ENCODE measurements at places on chromosomes 11 and 22. TPM values are rescaled to one million over a fixed set of nuclear protein-coding genes. Genes with fewer than 3 reads are reported as not detected.

- peaks cover 36% of the 10 kb centered on the region for H3K4me1 ChIP-seq
- no peak overlapping the region for H3K27ac ChIP-seq
- no peaks in the 10 kb centered on the region for H3K27me3 ChIP-seq
Observed at GRCh38 chr11:36148701-36149100, 140.5 kb downstream of the COMMD9 start.

Gene RIBC2
- 2.4 TPM for total RNA-seq

Gene NAA40
- total RNA-seq, result 31.1 TPM

GRCh38 chr11:119316016-119316728 is 758 bp downstream of the MCAM start:
- no peak for DNase-seq
- H3K27ac ChIP-seq, result no peak overlapping the region

- DNase-seq, result no peak
- peaks cover 21% of the 10 kb centered on the region for H3K4me1 ChIP-seq
- H3K27ac ChIP-seq, result no peak overlapping the region
Observed at GRCh38 chr11:73752903-73753302, 8.0 kb downstream of the RAB6A start.

DNA sequence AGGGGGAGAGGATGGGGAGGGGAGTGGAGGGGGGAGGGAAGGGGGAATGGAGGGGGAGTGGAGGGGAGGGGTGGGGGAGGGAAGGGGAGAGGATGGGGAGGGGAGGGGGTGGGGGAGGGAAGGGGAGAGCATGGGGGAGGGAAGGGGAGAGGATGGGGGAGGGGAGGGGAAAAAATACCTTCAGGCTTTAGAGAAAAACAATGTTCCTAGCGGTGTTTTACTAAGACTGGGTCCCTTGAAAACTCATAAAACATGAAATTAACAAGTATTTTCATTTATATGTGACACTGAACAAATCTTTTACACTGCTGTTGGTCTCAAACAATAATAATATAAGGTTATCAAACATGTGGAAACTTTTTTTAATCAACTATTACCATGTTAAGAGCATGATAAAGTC is 42.4 kb downstream of the RSF1 start:
- DNase-seq, result no peak
- peaks cover 10% of the 10 kb centered on the region for H3K36me3 ChIP-seq
- no peaks in the 10 kb centered on the region for H3K27me3 ChIP-seq

DNA sequence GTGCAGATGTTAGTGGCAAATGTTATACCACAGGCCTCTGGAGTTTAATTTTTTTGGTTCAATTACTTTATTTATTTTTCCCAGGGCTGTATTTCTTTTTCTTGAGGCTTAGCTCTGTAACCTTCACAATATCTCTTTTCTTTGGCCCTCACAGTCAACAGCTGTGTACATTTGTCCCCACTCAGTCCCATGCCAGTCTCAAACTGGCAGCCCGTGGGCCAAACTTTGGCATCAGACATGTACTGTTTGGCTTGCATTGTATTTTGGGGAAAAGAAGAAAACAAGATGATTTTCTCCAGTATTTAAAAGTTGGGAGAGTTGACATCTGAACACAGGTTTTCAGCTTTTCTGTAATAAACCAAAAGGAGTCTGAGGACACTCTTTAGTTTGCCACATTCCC is 87.1 kb downstream of the PRR5L start:
- no peak for DNase-seq
- H3K4me1 ChIP-seq, result 0 out of 2 replicates have a peak, but pooled peaks cover 2% of the 10 kb centered on the region
- H3K4me3 ChIP-seq, result no peak overlapping the region
- H3K27me3 ChIP-seq, result peaks cover 23% of the 10 kb centered on the region
- H3K36me3 ChIP-seq, result no peaks in the 10 kb centered on the region

DNA sequence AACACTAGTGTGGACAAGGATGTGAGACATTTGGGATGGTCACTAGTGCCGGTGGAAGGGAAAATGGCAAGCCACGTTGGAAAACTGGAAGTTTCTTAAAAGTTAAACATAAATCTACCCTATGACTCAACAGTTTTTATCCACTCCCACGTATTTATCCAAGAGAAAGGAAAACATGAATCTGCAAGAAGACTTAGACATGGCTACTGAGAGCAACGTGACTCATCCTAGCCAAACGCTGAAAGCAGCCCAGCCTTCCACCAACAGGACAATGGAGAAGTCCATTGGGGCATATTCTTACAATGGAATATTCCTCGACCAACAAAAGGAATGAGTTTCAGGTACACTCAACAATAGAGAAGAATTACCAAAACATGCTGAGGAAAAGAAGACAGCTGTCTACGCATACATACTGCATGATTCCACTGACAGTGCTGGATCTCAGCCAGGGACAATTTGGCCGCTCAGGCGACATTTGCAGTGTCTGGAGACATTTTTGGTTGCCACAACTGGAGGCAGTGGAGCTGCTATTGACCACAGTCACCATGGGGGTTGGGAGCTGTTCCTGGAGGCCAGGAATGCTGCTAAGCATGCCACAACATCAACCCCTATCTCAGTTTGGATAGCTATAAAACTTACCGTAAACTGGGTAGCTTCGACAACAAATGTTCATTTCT is 21.2 kb downstream of the SYT13 start:
- H3K27ac ChIP-seq, result no peak overlapping the region
- no peak overlapping the region for H3K4me3 ChIP-seq
- no peak for DNase-seq
- peaks cover 11% of the 10 kb centered on the region for H3K4me1 ChIP-seq
- H3K36me3 ChIP-seq, result no peaks in the 10 kb centered on the region

DNA sequence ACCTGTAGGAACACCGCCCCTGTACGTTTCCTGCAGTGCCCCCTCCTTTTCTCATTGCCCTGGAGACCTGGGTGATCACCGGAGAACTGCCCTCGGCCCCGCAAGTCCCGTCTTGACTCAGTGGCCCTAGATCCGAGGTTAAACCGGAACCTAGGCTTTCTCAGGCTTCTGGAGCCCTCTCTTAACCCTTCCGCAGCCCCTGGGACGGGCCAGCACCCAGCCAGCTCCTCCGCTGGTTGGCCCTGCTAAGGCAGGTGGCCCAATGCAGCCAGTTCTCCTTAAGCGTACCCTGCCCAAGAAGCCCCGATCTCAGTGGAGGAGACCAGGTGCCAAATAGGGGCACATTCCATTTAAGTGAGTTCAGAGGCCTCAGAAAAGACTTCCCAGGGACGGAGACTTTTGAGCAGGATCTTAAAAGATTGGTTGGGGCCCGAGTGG is 776 bp downstream of the NLRX1 start:
- peak overlapping the region; percentile 95 for H3K27ac ChIP-seq
- no peaks in the 10 kb centered on the region for H3K36me3 ChIP-seq
- peaks cover 26% of the 10 kb centered on the region for H3K4me1 ChIP-seq
- H3K4me3 ChIP-seq, result peak overlapping the region; percentile 83
- DNase-seq, result peak; percentile 63
- H3K27me3 ChIP-seq, result no peaks in the 10 kb centered on the region

Gene MPZL3
- total RNA-seq, result 2.1 TPM

- no peak overlapping the region for H3K27ac ChIP-seq
- H3K4me1 ChIP-seq, result peaks cover 6% of the 10 kb centered on the region
- no peaks in the 10 kb centered on the region for H3K27me3 ChIP-seq
Observed at GRCh38 chr11:98944461-98944860, 76.3 kb upstream of the CNTN5 start.

Data from WTC11 (cell line).